ENCODE measurements at places on chromosomes 4 and X.

GRCh38 chrX:130162094-130162735 lies 3.4 kb downstream of the AIFM1 start:
- no peak for DNase-seq

GRCh38 chrX:17817251-17817650 lies 43.8 kb downstream of the RAI2 start:
- no peak for DNase-seq

DNA sequence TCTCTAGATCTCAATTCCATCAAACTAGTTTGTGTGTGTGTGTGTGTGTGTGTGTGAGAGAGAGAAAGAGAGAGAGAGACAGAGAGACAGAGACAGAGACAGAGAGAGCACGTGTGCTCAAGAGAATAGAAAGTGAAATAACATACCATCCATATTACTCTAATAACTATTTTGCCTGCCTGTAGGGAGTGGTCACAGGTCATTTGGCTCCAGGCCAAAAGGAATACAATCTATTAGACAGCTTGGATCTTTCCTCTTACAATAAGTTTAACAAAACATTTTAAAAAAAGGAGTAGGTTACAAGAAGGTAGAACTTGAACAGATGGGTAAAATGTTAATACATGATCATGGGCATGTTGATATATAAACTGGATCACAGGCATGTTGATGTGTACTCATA lies 76.2 kb downstream of the COL4A6 start:
- no peak for DNase-seq

- DNase-seq, result peak; percentile 60
These were observed 253.5 kb upstream of the GATB start for GRCh38 chr4:152014280-152014679.

DNA sequence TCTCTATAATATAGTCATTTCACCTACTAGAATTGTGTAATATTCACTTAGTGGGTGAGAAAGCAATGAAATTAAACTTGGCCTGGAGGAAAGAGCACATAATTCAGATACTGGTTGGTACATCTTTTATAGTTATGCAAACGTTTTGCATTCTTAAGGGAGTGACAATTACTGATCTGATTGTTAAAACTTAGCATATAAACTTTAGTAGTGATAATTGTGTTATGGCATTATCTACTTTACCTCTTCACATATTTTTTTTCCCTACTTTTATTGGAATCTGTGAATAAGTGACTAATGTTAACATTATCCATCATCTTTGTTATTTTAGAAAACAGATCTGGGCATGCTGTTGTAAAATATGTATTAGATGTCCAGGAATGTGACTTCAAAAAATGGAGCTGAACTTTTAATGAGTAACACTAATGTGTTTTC lies 217.4 kb upstream of the GIMD1 start:
- DNase-seq, result no peak

DNA sequence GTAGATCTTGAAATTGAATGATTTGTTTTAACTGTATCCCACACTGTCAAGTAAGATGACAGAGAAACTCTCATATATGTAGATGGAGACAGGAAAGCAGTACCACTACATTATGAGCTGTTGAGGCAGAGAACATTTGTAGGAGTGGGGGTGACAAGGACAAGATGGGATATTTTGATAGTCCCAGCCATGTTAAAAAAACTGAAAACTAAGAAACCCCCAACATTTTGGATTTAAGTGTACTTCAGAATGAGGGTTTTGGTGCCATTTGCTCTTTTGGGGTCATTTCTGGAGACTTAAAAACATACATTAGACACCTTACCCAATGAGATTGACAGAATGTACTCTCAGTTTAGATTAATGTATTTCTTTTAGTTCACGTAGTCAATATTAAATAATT lies 149.9 kb upstream of the SLC4A4 start:
- DNase-seq, result no peak

- DNase-seq, result no peak
These were observed 718 bp downstream of the SPIN3 start for GRCh38 chrX:56994375-56995270.

DNA sequence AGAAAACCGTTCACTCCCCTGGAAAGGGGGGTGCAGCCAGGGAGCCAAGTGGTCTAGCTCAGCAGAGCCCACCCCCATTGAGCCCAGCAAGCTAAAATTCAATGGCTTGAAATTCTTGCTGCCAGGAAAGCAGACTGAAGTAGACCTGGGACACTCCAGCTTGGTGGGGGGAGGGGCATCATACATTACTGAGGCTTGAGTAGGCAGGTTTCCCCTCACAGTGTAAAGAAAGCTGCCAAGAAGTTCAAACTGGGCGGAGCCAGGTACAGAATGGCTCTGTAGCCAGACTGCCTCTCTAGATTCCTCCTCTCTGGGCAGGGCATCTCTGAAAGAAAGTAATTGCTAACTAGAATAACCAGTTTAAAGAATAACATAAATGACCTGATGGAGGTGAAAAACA lies 372.3 kb upstream of the F9 start:
- DNase-seq, result no peak

- DNase-seq, result no peak
These were observed 367.4 kb upstream of the ANXA10 start for GRCh38 chr4:167724941-167725340.

GRCh38 chr4:3201718-3202702 lies 46.9 kb upstream of the MSANTD1 start:
- DNase-seq, result peak; percentile 85

- DNase-seq, result no peak
These were observed 30.7 kb upstream of the SMARCA5 start for GRCh38 chr4:143482840-143483239.

GRCh38 chr4:98745366-98745765 lies 87.0 kb upstream of the TSPAN5 start:
- no peak for DNase-seq

- DNase-seq, result no peak
These were observed 1.7 kb upstream of the GPR50 start for GRCh38 chrX:151174581-151175282.

GRCh38 chr4:8547108-8547911 lies 32.9 kb upstream of the GPR78 start:
- no peak for DNase-seq

GRCh38 chrX:45758738-45759397 lies 558.2 kb upstream of the DIPK2B start:
- peak; percentile 46 for DNase-seq

GRCh38 chr4:108359986-108360681 lies 191.4 kb upstream of the LEF1 start:
- DNase-seq, result peak; percentile 36

DNA sequence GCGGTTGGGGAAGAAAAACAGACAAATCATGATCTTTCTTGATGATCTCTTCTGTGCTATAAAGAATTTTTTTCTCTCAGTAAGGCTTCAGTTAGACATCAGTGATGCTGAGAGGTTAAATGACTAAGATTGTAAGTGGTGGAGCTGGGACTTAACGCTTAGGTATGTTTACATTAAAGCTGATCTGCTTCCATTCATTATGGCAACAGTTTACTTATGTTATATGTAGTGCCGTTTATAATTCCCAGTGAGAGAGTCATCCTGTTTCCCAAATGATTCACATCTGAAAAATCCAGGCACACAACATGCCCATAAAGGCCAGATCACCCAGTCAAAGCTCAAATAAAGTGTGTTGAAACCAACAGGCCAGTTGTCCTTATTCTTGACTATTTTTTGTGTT lies 50.1 kb downstream of the CENPVL3 start:
- no peak for DNase-seq

DNA sequence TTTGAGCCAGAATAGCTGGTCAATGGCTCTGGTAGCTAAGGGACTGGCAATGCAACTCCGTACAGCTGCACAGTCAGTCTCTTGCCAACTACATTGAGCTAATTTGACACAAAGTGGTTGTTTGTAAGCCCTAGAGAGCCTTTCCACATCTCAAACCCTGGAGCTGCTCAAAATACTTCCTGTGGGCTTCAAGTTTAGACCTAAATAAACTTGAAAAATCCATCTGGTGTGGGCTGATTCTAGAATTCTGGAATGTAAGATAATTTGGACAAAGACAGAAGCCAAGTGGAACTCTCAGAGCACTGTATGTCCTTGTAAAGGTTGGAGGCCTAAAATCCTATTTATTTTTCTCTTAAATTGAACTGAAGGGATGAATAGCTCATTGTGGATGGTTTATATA lies 380.8 kb downstream of the SPRY1 start:
- DNase-seq, result no peak

DNA sequence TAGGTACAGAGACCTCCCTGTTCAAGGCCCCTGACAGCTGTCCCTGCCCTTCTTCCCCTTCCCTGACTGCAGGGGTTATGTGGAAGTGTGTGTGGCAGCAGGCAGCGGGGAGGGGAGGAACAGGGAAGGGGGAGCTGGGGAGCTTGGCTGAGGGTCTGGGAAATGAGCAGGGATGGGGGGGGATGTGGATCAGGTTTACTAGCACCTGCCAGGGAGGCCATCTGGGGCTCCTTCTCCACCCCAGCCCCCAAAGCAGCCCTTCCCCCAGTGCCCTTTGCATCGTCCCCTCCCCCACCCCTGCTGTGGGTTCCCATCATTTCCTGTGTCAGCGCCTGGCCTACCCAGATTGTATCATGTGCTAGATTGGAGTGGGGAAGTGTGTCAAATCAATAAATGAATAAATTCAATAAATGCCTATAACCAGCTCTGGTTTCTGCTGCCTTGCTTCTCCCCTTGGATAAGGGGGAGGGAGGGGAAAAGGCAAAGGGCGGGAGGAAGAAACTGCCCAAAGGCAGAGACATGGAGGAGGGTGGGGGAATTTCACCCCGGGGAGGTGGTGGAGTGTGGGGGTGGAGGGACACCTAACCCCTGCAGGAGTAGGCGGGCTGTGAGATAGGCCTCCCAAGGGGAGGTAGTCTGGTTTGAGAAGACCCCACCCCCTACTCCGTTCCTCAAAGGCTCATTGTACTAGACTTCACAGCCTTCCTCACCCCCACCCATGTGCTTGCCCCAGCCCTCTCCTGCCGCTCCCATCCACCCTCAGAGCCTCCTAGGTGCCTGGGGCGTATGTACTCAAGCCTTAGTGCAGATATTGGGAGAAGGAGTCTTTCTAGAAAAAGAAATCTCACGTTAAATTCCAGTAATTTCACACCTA lies 3.2 kb downstream of the CXorf65 start:
- DNase-seq, result peak; percentile 78

DNA sequence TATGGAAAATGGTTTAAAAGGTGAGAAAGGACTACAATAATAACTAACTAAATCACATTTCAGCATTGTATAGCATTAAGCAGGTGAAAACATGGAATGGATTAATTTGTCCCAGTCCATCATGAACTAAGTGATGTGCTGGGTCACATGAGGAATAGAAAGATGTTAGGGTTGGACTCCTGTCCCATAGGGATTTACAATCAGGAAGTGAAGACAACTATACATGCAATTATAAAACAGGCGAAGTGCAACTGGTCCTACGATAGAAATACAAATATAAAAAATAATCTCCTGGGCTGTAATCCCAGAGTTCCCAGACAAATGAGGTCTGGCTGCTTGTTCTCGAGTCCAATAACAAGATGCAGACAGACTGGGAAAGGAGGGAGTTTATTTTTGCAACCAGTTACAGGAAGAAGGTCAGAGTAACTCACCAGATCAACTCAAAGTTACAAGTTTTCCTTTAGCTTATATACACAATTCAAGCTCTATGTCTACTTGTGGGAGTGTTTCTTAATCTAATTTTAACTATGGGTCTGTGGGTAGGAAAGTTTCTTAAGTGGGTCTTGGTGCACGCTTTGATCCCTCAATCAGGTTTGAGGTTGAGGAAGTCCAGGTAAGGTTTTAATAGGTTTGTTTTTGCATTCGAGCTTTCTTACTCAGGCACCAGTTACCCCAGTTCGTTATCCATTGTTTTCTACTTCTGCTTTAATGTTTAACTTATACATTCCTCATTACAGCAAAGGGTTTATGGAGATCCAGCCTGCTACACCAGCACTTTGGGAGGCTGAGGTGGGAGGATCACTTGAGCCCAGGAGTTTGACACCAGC lies 50.1 kb downstream of the IGFBP7 start:
- no peak for DNase-seq

- DNase-seq, result no peak
These were observed 149.8 kb upstream of the TENM3 start for GRCh38 chr4:182093431-182093831.

DNA sequence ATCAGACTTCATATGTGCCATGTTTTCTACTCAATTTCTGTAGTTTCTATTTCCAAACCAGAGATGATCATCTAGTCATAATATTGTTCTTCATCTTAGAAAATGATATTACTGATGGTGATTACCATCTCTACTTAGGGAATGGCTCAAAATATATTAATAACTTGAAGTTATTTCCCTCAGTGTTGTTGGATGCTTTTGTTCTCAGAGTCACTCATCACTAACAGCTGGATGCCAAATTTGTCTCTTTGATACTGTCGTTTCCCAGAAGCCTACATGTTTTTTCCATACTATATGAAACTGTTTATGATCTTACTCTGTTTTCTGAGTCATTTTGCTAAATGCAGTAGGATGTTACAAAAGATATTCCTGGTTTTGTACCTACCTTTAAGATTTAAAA lies 8.9 kb downstream of the PGAM4 start:
- no peak for DNase-seq

GRCh38 chr4:175456131-175456530 lies 355.9 kb downstream of the GPM6A start:
- no peak for DNase-seq

DNA sequence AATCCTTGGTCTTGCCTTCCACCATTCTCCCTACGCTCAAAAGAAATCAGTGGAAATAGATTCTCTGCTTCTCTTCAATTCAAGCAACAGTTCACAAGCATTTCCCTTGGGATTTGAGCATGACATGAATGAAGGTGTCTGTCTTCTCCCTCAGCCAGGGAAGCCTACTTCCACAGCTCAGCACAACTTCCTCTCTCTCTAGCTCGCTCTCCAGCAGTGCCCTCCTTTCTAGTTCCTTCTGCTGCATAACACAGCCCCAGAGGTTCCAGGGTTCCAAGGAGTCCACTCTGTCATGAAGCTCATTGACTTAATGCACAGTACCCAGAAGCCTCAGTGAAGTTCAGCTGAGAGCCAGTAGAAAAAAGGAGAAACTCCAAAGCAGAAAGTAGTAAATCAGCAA lies 81.3 kb downstream of the PLS3 start:
- no peak for DNase-seq

DNA sequence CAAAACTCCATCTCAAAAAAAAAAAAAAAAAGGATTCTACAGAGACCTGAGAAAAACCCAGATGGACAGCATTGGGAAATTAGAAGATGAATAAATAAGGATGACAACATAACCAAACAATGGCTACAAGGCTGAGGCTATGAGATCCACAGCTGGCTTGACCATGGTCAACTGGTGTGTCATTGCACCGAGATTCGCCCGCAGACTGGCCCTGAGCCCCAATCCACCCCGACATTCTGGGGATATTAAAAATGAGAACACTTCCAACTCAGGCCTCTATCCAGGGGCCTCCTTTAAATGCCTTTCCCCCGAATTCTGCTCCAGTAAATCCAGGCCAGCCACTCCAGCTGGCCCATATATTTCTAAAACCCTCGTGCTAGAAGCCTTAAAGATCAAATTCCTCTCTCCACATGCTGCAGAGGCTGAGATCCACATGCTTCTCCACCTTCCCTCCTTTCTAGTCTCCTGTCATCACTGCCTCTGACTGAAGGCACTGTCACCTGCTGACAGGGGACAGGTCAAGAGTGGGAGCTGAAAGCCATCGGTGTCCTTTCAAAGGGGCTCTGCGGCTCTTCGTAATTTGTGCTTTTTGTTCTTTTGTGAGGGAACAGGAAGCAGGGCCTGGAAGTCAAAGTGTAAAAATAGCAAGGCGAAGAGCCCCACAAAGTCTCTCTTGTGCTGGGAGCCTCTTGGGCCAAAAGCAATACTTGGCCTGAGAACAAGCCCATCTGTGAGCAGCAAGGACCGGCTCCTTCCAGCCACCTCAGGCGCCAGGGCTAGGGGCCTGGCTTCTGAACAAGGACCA lies 203.7 kb downstream of the NSUN7 start:
- no peak for DNase-seq

- no peak for DNase-seq
These were observed 9.9 kb downstream of the TACC3 start for GRCh38 chr4:1731180-1731579.

Data from CD4-positive, alpha-beta T cell treated with Interleukin-6 for 4 hours (primary cell).